ENCODE measurements at places on chromosomes 3 and 15. TPM values are rescaled to one million over a fixed set of nuclear protein-coding genes. Genes with fewer than 3 reads are reported as not detected.

Gene BFSP2
- total RNA-seq, result not detected

Gene DZIP3
- total RNA-seq, result 4.7 TPM

Gene C3orf70
- total RNA-seq, result 0.05 TPM

Gene PROS1
- 1.3 TPM for total RNA-seq

DNA sequence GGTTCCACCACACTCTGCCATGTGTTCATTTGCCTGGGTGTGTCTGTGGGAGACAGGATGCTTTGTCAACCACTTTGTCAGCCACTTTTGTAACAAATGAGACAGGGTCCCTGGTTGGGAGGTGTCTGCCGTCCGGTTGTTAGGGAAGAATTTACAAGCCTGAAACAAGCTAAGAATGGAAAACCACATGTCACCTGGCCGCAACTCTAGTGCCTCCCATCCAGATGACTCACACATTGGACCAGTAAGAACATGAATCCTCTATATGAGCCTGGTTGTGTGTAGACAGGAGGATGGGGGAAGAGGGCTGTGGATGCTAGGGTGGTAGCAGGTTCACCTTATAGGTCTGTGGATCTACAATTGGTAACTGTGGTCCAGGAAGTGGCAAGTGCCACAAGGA, 335.3 kb downstream of the CLSTN2 start:
- no peak for DNase-seq

- DNase-seq, result peak; percentile 78
These were observed 3.9 kb downstream of the RIOX2 start for GRCh38 chr3:97968376-97968775.

DNA sequence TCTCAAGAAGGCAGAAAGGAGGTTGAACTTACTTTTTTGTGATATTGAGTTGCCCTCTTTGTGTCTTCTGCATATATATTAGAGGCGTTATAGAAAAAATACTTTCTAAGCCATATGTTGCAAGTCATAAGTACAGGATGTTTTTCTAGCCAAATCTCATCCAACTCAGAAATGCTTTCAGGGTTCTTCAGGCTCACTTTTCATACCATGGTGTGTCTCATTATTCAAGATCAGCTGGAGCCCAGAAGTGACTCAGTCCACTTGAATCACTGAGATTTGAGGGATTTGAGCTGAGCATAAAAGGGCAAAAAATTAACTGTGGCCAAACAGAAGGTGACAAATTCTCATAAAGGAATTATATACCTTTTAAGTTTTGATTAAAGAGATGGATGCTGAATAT, 157.3 kb downstream of the WNT5A start:
- DNase-seq, result no peak

DNA sequence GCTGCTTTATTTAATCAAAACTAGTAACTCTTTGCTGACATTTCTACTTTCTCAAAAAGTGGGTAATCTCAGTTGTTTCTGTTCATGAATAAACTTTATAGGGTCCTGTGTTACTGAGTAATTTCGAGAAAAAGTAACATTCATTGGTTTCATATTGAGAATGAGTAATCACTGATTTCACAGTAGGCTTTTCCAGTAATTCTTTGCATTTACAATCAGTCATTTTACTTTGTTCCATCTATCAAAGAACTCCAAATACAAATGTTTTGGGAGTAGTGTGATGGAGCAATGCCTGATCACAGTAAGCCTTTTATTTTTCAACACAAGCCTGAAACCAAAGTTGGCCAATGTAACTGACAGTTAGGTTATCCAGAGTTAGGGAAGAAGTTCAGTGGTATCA, 353.6 kb downstream of the ULK4 start:
- no peak for DNase-seq
